ENCODE measurements at places on chromosomes 1 and 21. TPM values are rescaled to one million over a fixed set of nuclear protein-coding genes. Genes with fewer than 3 reads are reported as not detected.

DNA sequence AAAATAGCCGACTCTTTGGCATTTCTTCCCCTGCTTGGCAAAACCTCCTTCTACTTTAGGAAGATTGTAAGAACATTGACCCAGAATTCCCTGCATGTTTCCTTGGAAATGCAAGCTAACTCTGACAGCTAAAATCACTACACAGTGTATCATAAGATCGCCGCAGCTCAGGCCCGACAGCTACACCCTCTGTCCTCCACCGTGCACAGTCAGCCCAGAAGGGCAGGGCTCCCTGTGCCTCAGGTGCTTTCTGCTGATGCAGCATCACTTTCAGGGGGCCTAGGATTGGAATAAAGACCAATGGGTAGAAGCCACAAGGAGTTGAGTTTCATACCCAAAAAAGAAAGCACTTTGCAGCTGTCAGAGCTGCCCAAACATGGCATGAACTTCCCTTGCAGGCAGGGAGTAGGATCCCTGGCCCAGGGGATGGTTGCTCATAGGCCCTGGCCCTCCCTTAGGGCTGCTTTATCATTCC, 145.3 kb downstream of the SEC16B start:
- H3K36me3 ChIP-seq: no peaks in the 10 kb centered on the region
- H3K27ac ChIP-seq: no peak overlapping the region
- no peak for DNase-seq
- H3K4me1 ChIP-seq: no peaks in the 10 kb centered on the region
- H3K4me3 ChIP-seq: no peak overlapping the region

GRCh38 chr1:107563441-107563840, 401.5 kb downstream of the VAV3 start:
- H3K4me3 ChIP-seq: no peak overlapping the region
- H3K27ac ChIP-seq: no peak overlapping the region
- no peak for DNase-seq
- H3K4me1 ChIP-seq: no peaks in the 10 kb centered on the region
- H3K27me3 ChIP-seq: no peaks in the 10 kb centered on the region
- peaks cover 5% of the 10 kb centered on the region for H3K36me3 ChIP-seq

DNA sequence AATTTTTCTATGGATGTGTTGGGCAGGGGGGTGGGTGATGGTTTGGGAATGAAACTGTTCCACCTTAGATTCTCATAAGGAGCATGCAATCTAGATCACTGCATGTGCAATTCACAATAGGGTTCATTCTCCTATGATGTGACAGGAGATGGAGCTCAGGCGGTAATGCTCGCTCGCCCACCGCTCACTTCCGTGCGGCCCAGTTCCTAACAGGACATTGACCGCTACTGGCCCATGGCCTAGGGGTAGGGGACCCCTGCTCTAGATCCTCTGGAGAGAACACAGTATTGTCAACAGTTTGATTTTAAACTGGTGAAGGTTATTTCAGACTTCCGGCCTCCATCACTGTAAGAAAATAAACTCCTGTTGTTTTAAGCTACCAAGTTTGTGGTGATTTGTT, 55.0 kb upstream of the USH2A start:
- peaks cover 76% of the 10 kb centered on the region for H3K27me3 ChIP-seq
- H3K27ac ChIP-seq: no peak overlapping the region
- no peaks in the 10 kb centered on the region for H3K4me1 ChIP-seq

DNA sequence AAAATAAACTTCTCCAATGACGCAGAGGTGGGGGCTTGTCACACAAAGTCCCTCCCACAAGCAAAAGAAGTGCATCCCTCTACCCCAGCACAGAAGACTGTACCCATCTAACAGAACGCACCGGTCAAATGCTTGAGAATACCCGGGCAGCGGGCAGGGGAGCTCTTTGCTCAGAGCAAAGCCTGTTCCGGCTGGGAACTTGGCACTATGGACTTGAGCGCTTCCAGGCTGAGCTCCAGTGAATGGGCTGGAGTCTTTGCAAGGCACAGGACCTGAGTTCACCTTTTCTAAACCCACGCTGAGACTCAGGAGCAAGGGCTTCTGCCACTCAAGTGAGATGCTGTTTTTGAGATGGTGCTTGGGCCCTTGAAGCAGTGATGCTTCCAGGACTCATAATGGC, 20.3 kb downstream of the RHBG start:
- H3K4me1 ChIP-seq: peaks cover 11% of the 10 kb centered on the region
- no peak overlapping the region for H3K27ac ChIP-seq
- H3K36me3 ChIP-seq: no peaks in the 10 kb centered on the region
- no peaks in the 10 kb centered on the region for H3K27me3 ChIP-seq
- no peak for DNase-seq

- H3K36me3 ChIP-seq: peaks cover 10% of the 10 kb centered on the region
- no peaks in the 10 kb centered on the region for H3K27me3 ChIP-seq
- peak overlapping the region; percentile 95 for H3K4me3 ChIP-seq
- H3K4me1 ChIP-seq: peaks cover 35% of the 10 kb centered on the region
- peak overlapping the region; percentile 80 for H3K27ac ChIP-seq
Observed at GRCh38 chr1:178542554-178543289, 29.8 kb downstream of the TEX35 start.

DNA sequence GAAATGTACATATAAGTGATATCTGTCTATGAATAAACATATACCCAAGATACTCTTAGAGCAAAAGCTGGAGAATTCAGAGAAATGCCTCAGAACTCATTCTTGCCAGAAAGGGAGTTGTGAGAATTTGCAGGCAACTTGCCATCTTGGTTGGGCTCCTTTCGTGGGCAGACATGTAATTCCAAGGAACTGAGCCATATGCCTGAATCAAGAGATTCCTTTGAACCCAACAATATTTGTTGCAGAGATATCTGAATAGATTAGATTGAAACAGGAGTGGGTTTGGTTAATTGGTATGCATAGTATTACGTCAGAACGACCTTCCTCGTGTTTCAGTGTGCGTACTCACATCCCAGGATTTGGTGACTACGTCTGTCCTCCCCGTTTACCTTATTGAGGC, 67.0 kb downstream of the TGFB2 start:
- no peak overlapping the region for H3K27ac ChIP-seq
- DNase-seq: no peak
- no peak overlapping the region for H3K4me3 ChIP-seq

GRCh38 chr1:54272772-54273091, 72.8 kb downstream of the MRPL37 start:
- DNase-seq: no peak
- H3K4me1 ChIP-seq: no peaks in the 10 kb centered on the region
- H3K4me3 ChIP-seq: no peak overlapping the region
- peaks cover 5% of the 10 kb centered on the region for H3K36me3 ChIP-seq
- H3K27ac ChIP-seq: no peak overlapping the region
- no peaks in the 10 kb centered on the region for H3K27me3 ChIP-seq

DNA sequence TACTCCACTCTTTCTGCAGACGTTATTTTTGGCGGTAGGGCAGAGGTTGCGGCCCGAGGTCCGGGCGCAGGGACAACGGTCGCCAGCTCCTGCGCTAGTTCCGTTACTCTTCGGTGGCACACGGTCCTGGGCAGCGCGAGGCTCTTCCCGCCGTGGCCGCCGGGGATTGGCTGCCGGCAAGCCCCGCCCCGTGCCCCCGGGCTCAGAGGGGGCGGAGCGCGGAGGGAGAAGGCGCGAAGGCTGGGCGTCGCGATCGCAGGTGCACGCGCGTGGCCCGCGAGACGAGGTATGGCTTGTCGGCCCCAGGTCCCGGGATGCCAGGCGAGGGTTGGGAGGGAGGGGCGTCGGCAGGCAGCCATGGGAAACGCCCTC, 518 bp upstream of the SHE start:
- no peaks in the 10 kb centered on the region for H3K4me1 ChIP-seq
- no peaks in the 10 kb centered on the region for H3K36me3 ChIP-seq
- no peak overlapping the region for H3K4me3 ChIP-seq
- no peak for DNase-seq

DNA sequence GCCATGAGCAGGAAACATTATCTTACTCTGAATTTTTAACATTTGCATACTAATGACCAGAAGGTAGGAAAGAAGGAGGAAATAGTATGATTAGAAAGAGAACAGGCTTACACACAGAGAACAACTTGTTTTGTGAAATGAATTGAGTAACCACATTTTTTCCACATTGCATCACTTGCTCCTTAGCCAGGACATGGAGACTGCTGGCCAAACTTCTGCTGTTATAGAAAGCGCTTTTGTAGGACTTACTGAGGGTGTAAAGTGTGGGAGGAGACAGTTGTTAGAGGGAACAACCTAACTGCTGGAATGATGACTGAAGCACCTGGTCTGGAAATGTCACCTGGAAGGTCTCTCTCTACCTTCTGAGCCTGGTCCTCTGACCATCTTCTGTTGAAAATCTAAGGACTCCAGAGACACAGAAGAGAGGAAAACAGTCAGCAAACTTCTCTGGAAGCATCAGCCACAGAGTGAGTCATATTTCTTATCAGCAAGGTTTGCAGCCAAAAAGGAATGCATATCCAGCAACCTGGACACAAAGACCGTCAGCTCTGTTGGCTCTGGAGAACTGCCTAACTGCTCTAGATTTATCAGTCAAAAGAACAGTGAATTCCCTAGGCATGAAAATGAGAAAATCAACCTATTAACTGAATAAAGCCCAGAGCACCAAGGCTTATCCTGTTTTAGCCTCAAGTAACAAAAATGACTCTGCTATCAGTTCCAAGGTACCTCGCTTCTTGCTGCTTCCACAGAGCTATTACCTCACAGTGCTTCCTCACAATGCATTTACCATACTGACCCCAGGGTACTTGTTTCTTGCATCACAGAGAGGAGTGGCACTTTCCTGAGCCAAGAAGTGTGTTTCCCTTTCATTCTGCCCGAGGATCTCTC, 88.0 kb upstream of the SLFNL1 start:
- H3K27ac ChIP-seq: peak overlapping the region; percentile 76
- peak; percentile 96 for DNase-seq
- H3K4me1 ChIP-seq: peaks cover 36% of the 10 kb centered on the region
- H3K27me3 ChIP-seq: no peaks in the 10 kb centered on the region
- H3K4me3 ChIP-seq: peak overlapping the region; percentile 57

GRCh38 chr1:150928286-150928685, 2.1 kb downstream of the SETDB1 start:
- no peak for DNase-seq
- H3K4me3 ChIP-seq: no peak overlapping the region
- H3K4me1 ChIP-seq: peaks cover 12% of the 10 kb centered on the region
- H3K36me3 ChIP-seq: peaks cover 73% of the 10 kb centered on the region
- H3K27me3 ChIP-seq: no peaks in the 10 kb centered on the region

DNA sequence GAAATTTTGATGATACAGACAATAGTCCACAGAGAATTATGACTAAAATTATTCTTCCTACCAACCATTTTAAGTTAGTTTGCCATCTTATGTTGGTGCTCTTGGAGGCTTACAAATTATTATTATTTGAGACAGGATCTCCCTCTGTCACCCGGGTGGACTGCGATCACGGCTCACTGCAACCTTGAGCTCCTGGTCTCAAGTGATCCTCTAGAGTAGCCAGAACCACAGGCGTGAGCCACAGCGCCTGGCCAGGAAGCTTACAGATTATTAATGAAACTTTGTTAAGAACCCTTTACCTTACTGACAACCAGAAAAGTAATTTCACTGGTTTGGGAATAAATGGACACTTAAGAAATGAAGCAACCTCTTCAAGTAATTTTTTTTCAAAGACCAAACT, 8.0 kb upstream of the DNAJB4 start:
- DNase-seq: no peak
- peaks cover 39% of the 10 kb centered on the region for H3K36me3 ChIP-seq
- no peak overlapping the region for H3K27ac ChIP-seq

CLDN8 gene
- total RNA-seq: not detected

OR2T2 gene
- not detected for total RNA-seq

IGFN1 gene
- 0.05 TPM for total RNA-seq

TMEM269 gene
- total RNA-seq: 0.17 TPM

EVA1C gene
- 22.2 TPM for total RNA-seq

KCNJ10 gene
- not detected for total RNA-seq

ZZZ3 gene
- total RNA-seq: 83.9 TPM

MAN1A2 gene
- total RNA-seq: 32.0 TPM

RXFP4 gene
- not detected for total RNA-seq
